Spleen (tissue), 13 donors: ENCODE measurements at places on chromosomes 2 and 18. TPM values are rescaled to one million over a fixed set of nuclear protein-coding genes. Genes with fewer than 3 reads are reported as not detected.

GRCh38 chr18:36427369-36427768 is 129.9 kb downstream of the FHOD3 start:
- H3K4me3 ChIP-seq, result no peak overlapping the region
- H3K27me3 ChIP-seq, result no peaks in the 10 kb centered on the region
- H3K4me1 ChIP-seq, result no peaks in the 10 kb centered on the region
- H3K27ac ChIP-seq, result no peak overlapping the region

DNA sequence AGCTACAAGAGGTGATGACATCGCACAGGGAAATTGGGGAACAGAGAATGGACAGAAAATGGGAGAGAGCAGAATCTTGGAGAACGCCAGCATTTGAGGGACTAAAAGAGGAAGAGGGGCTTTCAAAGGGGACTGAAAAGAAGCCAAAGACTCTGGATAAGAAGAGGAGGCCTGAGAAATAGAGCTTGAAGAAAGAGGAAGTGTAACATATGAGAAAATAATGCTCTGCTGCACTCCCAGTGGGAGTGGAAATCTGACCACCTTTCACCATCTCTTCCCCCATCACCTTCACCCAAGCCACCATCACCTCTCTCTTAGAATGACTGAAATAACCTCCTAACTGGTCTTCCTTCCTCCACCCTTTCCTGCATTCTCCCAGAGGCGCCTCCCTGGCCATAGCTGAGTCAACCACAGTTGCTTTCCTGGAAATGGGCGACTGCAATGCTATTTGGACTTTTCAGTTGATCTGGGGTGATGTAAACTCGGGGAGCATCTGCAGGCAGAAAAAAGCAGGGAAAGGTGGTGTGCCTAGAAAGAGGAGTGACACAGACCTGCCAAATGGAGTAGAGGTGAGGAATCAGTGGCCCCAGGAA is 16.8 kb downstream of the CXCR1 start:
- H3K4me3 ChIP-seq, result no peak overlapping the region
- H3K4me1 ChIP-seq, result peaks cover 13% of the 10 kb centered on the region
- DNase-seq, result no peak
- H3K36me3 ChIP-seq, result no peaks in the 10 kb centered on the region

The CABYR gene
- 1.4 TPM for polyA plus RNA-seq

GRCh38 chr18:54222922-54223567 is 1.4 kb downstream of the MBD2 start:
- peak overlapping the region; percentile 74 for H3K27ac ChIP-seq
- no peak for DNase-seq
- peaks cover 7% of the 10 kb centered on the region for H3K36me3 ChIP-seq
- H3K4me1 ChIP-seq, result peaks cover 66% of the 10 kb centered on the region

DNA sequence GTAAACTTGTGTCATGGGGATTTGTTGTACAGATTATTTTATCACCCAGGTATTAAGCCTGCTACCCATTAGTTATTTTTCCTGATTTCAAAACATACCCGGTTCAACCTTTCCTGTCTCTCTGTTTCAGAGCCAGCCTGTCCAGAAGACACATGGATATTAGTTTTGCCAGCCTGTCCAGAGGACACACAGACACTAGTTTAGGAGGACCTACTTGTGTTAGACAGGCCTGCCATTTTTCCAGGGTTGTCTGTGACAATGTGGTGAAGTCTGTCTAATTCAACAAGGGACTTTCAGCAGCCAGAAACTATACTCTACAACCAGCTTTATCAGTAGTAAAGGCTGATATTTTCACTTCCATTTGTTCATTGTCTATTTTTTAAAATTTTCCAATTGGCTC is 56.1 kb upstream of the DCC start:
- H3K27me3 ChIP-seq, result no peaks in the 10 kb centered on the region
- H3K36me3 ChIP-seq, result no peaks in the 10 kb centered on the region
- no peak overlapping the region for H3K4me3 ChIP-seq
- H3K27ac ChIP-seq, result no peak overlapping the region
- no peak for DNase-seq

DNA sequence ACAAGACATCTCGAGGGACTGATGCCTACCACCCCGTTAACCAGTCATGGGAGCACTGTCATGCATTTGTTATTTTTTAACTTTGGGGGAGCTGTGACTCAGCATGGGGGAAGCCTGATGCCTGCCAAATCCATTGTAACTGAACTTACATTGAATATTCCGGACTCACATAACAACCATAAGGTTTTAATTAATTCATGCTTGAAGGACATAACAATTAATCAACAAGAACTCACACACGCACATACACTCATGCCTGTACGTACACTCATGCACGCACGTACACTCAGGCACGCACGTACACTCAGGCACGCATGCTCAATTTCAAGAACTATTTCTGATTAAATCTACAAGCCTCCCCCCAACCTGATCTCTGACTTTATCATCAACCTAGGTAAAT is 1639.1 kb downstream of the SUCLG1 start:
- no peaks in the 10 kb centered on the region for H3K4me1 ChIP-seq
- no peaks in the 10 kb centered on the region for H3K27me3 ChIP-seq
- H3K27ac ChIP-seq, result no peak overlapping the region
- H3K4me3 ChIP-seq, result no peak overlapping the region

GRCh38 chr2:29053670-29054400 is 20.5 kb downstream of the PCARE start:
- H3K27ac ChIP-seq, result peak overlapping the region; percentile 16
- H3K36me3 ChIP-seq, result peaks cover 14% of the 10 kb centered on the region
- no peaks in the 10 kb centered on the region for H3K4me1 ChIP-seq

GRCh38 chr2:190838492-190838910 is 42.1 kb upstream of the GLS start:
- H3K4me3 ChIP-seq, result no peak overlapping the region
- DNase-seq, result no peak

DNA sequence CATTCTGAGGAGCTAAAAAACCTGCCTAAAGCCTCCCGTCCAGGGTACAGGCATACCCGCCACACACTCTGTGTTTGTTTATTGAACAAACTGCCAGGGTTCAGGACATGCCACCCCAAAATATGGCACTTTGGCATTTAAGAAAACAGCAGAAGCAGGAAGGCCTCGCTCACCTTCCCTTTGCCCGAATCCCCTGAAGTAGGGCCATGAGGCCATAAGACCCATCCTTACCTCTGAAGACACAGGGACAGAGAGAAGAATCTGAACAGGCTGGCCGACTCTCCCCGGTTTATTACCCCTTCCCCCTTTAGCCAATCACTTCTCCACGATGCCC is 1.7 kb upstream of the NEURL3 start:
- no peak overlapping the region for H3K4me3 ChIP-seq
- no peak overlapping the region for H3K27ac ChIP-seq
- no peaks in the 10 kb centered on the region for H3K27me3 ChIP-seq
- peaks cover 25% of the 10 kb centered on the region for H3K4me1 ChIP-seq
- no peak for DNase-seq
- no peaks in the 10 kb centered on the region for H3K36me3 ChIP-seq

DNA sequence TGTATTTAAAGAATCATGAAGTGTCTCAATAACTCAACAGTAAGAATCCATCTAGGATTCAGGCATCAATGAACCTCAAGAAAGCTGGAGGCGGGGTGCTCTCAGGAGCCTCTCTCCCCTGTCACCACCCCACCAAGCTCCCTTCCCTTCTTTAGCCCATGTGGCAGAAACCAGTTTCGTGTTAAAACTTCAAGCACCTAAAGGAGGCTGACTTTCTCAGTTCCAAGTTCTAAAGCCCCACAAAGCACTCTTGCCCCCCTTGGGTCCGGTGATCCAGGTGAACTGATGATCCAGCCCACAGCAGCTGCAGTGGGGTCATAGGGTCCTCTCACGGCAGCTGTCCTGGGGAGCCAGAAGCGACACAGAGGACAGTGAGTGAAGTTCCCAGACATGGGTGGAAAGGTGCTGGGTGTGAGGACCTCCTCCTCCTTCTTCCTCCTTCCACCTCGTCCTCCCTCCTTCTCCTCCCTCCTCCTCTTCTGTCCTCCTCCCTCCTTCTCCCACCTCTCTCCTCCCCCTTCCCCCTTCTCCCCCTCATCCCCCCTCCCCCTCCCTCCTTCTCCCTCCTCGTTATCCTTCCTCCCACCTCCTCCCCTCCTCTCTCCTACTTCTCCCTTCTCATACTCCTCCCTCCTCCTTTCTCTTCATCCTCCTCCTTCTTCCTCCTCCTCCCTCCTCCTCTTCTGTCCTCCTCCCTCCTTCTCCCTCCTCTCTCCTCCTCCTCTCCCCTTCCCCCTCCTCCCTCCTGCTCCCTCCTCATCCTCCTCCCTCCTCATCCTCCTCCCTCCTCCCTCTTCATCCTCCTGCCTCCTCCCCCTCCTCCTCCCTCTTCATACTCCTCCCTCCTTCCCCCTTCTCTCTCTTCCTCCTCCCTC is 192.4 kb upstream of the AGAP1 start:
- H3K4me1 ChIP-seq, result no peaks in the 10 kb centered on the region
- H3K27me3 ChIP-seq, result no peaks in the 10 kb centered on the region
- H3K4me3 ChIP-seq, result no peak overlapping the region
- DNase-seq, result no peak

GRCh38 chr2:191249156-191249813 is 4.1 kb downstream of the MYO1B start:
- no peak overlapping the region for H3K4me3 ChIP-seq
- peak overlapping the region; percentile 1 for H3K27ac ChIP-seq
- peaks cover 12% of the 10 kb centered on the region for H3K27me3 ChIP-seq
- H3K4me1 ChIP-seq, result no peaks in the 10 kb centered on the region
- no peak for DNase-seq

DNA sequence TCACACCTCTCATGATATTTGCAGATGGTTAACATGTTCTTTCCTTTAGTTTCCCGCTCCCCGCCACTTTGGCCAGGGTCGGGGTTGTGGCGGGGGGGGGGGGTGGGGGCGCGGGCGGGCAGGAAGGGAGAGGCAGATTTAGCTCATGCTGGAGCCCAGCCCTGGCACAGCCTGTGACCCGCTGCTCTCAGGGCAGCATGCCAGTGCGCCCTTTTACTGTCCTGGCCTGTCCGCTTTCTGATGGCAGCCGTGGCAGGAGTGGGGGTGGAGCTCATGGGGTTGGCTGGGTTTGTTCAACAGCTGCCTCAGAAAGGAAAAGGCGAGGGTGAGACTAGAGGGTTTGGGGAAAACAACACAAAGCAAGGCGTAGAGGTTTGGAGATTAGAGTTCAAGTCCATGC is 56.1 kb downstream of the TNP1 start:
- no peaks in the 10 kb centered on the region for H3K27me3 ChIP-seq
- no peak overlapping the region for H3K4me3 ChIP-seq
- H3K4me1 ChIP-seq, result no peaks in the 10 kb centered on the region
- DNase-seq, result no peak

GRCh38 chr18:47915229-47915628 is 15.2 kb downstream of the SMAD2 start:
- no peak for DNase-seq
- peaks cover 14% of the 10 kb centered on the region for H3K36me3 ChIP-seq
- peaks cover 22% of the 10 kb centered on the region for H3K4me1 ChIP-seq
- no peaks in the 10 kb centered on the region for H3K27me3 ChIP-seq
- H3K27ac ChIP-seq, result no peak overlapping the region

The SRD5A2 gene
- not detected for polyA plus RNA-seq

GRCh38 chr2:55225481-55226020 is 6.5 kb downstream of the CLHC1 start:
- no peak overlapping the region for H3K27ac ChIP-seq
- no peaks in the 10 kb centered on the region for H3K27me3 ChIP-seq
- H3K4me3 ChIP-seq, result no peak overlapping the region
- DNase-seq, result no peak
- peaks cover 47% of the 10 kb centered on the region for H3K4me1 ChIP-seq
- H3K36me3 ChIP-seq, result no peaks in the 10 kb centered on the region
